NCI-H1694 (cell line): ENCODE measurements at places on chromosomes 6 and 20.

- no peak for DNase-seq
Measured at GRCh38 chr20:44288252-44288651, 22.8 kb downstream of the FITM2 start.

GRCh38 chr20:21272279-21272678, 30.9 kb upstream of the XRN2 start:
- no peak for DNase-seq

DNA sequence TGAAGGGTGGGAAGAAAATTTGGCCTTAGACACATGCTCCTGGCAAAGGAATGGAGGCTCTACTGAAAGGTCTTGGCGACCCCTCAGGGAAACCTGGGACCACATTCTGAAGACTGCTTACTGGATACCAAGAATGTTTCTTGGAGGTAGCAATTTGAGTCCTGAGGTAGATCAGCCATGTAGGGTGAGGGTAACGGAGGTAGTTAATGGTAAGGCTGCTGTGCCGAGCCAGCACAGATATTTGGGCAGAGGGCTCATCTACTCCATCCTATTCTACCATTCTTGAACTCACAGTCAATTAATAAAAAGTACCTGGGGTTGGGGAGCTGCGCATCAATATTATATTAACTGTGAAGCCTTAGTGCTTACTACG, 401 bp upstream of the PHF3 start:
- no peak for DNase-seq

DNA sequence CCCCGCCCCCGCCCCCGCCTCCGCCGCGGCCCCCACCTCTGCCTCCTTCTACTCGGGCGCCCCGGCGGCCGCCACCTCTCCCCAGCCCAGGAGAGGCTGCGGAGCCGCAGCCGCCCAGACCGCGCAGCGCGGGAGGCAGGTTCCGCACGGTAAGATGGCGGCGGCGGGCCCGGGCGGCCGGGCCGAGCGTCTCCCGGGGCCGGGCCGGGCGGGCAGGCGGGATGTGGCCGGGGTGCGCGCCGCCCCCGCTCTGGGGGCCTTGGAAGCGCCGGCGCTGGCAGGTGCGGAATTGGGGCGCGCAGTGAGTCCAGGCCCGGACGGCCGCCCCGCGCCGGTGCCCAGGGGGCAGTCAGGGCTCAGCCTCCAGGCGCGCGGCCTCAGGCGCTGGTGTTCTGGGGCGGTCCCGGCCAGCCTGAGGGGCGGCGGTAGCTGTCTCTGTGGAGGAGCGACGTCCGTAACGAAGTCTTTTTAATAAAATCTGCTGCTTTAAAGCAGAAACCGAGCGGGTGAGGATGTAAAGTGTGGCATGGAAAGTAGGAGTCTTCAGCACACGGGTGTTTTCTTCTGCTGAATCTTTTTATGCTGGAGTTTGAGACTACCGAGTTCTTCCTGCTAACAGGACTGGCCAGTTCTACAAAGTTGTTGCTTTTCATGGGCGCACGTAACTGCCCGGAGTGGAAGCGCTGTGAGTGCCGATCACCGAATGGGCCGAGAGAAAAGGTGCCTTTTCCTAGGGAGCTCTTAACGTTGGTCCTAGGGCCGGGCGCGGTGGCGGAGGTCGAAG, at the start of gene GID8:
TSS of gene GID8 (plus strand) at position 43 of the 784 bp plus-strand sequence. CDS start 3,356 bp downstream, outside the sequence.
- DNase-seq = no peak

GRCh38 chr6:17200395-17200794, 80.8 kb upstream of the RBM24 start:
- no peak for DNase-seq

GRCh38 chr20:8523684-8524083, 391.6 kb downstream of the PLCB1 start:
- no peak for DNase-seq

DNA sequence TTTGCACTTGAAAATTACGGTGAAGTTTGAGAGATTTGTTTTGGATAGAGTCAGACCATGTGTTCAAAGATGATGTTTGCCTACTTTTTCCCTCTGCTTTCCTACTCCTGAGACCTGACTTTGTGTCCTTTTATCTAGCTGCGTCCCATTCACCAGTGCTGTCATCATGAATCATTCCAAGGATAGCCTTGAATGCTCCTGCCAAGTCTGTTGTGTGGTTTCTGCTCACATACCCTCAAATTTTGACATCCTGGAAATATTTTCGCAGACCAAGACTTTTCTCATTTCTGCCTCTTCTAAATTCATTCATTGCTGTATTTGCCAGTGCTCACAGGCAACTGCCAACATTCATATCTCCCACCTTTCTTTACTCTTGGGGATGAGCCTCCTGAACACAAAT, 175.9 kb upstream of the SCGN start:
- DNase-seq = no peak

DNA sequence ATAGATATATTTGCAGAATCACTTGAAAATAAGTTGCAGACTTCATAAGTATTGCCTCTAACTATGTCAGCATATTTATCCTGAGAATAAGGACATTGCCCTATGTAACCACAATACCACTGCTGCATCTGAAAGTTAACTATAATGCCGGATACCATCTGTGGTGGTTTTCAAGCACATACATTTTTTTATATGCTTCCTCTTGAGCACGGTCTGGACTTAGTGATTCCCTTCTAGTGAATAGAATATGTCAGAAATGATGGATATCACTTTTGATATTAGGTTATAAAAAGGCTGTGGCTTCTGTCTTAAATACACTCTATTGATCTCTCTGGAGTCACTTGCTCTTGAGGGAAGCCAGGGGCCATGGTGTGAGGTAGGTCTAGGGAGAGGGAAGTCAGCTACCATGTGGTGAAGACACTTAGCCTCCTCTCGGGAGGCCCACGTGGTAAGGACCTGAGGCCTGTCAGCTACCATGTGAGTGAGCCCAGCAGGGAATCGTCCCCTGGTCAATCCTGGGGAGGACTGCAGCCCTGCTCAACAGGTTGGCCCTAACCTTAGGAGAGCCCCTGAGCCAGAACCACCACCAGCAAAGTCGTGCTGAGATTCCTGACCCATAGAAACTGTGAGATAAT, 57.5 kb downstream of the CCDC170 start:
- no peak for DNase-seq

DNA sequence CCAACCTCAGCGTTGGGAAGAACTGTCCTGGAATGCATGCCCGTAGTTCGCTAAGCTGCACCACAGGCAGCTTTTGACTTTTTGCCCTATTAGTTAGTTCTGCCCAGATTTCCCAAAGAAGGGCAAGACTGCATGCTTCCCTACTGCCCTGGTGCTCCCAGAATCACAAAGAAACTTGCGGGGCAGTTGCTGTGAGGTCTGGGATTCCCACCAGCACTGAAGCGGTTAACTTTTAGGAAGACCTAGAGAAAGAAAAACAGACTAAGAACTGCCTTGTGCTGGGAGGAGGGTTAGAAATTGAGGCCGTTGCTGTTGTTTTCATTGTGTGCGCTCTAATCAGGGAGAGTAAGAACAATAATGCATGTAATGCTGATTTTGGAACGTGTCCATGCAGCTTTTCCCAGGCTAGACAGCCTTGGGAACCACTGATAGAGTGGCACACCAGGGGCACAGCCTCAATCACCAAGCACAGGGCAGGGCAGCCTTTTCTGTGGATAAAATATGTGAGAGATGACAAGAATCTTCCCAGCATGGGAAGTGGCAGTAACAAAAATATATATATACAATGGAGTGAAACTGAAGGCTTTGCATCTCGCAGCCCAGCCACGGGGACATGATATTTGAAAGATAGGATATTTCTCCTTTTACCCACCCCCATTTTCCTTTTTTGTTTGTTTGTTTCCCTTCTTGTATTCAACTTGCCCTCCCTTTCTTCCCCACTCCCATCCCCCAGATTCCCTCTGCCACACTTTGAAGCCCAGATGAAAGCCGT, 137.7 kb upstream of the HEY2 start:
- peak; percentile 27 for DNase-seq

- no peak for DNase-seq
Measured at GRCh38 chr6:162581988-162582780, 145.4 kb downstream of the PRKN start.

DNA sequence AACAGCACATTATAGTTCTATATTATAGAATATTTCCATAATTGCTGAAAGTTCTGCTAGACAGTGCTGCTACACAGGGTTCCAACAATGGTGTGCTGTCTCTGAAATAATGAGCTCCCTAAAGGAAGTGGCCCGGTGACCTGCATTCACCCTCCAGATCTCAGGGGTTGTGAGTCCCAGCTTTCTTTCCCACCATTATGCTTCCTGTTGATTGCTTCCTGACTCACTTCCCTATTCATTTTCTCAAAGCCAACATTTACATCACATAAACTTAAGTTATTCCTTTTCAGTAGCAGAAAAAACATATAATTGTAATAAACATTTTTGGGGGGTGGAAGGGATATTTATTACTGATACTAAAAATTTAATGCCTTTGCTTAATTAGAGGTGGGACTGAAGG, 12.9 kb upstream of the CCN6 start:
- DNase-seq = no peak

- DNase-seq = no peak
Measured at GRCh38 chr6:37396571-37397180, 36.3 kb upstream of the CMTR1 start.

GRCh38 chr6:169806701-169807100, 55.3 kb downstream of the ERMARD start:
- no peak for DNase-seq

DNA sequence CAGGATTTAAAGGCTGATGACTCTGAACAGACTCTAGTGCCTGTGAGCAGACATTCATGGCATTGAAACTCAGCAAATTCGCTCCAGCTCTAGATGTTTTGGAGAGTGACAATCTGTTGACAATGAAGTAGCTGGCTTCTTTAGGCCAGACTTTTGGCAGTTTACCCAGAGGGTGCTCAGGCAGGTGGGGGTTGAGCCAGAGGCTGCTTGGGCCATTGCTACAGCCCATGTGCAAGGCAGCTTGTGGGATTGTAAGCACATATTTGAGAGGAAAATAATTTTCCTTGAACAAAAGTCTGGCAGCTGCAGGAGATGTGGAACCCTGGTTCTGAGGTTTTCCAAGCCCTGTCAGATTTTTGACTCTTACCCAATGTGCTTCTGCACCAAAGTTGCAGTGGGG, 311.6 kb downstream of the CDC5L start:
- DNase-seq = no peak

- no peak for DNase-seq
Measured at GRCh38 chr20:2699775-2700413, 7.3 kb downstream of the EBF4 start.

DNA sequence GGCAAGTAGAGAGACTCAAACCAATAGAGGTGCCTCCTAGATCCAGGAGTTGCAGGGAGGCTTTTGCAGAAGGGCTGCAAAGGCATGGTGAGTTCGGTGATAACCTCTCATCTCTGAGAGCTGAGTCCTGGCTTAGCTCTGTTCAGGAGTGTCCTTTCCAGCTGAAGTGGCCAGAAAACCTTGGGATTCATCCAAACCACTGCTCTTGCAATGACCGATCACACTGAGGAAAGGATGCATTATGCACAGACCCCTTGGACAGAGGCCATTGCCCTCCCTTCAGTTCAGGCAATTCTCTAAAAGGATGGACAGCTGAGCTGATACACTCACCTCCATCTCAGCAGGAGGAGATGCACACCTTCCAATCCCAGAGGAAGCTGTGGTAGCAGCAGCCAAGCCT, 158.8 kb upstream of the ENPP5 start:
- DNase-seq = no peak

- DNase-seq = no peak
Measured at GRCh38 chr6:118168421-118168820, 261.4 kb downstream of the SLC35F1 start.

DNA sequence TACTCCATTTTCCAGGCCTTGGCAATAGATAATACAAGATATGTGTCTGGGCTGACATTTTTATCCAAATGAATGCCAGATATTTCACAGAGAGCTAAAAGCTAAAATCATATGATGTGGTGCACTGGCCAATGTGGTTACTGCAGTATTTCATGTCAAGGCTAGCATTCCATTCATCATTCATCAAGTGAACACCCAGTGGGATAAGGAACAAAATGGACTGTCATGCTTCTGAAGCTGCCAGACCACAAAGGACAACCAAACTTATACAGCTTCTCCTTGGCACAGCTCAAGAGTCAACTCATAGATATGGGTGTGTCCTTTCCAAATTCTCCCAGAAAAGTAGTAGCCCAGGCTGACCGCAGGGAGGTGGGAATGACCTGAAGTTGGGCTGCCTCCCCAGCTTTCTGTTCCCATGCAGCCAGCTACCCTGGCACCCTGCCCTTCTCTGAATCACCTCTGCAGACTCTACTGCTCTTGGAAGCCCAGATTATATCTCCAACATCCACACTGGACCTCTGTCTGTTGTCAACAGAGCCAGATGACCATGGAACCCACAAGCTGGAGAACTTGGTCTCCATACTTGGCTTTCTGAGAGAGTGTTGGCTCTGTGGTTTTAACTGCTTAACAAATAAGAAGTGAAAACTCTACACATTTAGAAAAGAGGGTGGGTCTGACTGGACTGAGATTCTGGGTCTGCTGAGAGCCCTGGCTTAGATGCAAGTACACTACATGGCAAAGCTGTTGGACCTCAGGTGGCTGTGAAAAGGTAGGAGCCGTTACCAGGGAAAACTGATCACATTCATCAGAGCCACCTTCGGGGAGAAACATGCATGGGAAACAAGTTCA, 122.8 kb downstream of the ALDH8A1 start:
- DNase-seq = no peak

DNA sequence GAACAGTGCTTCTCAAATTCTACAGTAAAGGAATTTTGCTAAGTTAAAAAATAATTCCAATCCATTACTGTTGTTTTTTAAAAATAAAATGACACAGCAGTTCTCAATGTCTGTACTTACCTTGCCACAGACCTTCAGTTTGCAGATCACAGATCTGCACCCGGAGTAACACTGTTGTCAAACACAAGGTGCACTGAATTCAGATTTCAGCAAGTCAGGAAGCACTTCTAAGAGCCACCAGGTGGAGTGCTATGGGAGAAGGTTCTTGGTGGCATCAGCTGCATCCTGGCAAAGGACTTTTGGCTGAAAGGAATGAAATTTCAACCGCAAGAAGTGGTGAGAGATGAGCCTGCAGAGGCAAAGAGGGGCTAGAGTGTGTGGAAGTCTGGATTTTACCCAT, 17.4 kb downstream of the RSPH4A start:
- no peak for DNase-seq

- DNase-seq = peak; percentile 16
Measured at GRCh38 chr6:134678436-134678889, 271.4 kb downstream of the ALDH8A1 start.

DNA sequence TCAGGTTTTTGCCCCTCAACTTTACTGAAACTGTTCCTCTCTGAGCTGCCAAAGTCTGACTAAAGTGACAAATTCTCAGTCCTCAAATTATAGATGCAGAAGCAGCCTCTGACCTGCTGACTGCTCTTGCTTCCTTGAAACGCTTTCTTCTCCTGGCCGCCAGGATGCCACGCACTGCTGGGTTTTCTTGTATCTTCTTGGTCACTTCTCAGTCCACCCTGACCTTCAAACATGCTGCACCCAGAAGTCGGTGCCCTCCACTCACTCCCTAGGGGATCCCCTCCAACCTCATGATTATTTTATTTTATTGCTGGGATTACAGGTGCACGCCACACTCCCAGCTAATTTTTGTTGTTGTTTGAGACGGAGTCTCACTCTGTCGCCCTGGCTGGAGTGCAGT, 24.7 kb downstream of the SYNJ2 start:
- DNase-seq = no peak
